ENCODE measurements at places on chromosomes 1 and 21. TPM values are rescaled to one million over a fixed set of nuclear protein-coding genes. Genes with fewer than 3 reads are reported as not detected.

Gene AHCYL1
- 46.2 TPM for total RNA-seq

Gene NECTIN4
- total RNA-seq = 12.2 TPM

DNA sequence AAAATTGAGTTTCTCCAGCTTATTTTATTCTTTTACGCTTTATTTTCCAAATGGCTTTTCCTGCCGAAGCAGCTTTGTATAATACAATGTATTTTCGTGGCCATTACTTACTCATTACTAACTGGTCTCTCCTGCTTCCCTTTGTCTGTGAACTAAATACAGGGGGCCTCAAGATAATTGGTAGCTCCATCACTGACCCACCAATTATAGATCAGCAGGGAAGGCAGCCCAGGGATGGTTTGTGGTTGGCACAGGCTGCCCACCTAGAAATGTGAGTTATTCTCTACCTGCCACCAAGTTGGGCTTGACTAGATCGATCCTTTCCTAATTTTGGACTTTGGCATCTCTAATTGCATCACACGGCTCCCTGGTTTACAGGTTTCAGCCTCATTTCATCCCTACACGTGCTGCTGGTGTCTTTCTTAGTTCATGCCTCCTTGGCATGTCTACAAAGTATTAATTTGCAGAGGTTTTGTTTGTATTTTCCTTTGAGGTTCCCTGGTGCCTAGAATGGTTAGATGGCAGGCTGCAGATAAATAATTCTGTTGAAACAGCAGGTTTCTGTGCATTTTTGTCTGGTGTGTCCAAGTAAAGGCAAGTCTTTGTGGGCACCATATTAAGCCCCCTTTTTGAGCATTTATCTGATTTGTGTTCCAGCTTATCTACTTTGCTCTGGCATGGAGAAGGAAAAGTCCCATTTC, 35.2 kb downstream of the PEX14 start:
- no peak for DNase-seq

Gene BCAS2
- 43.0 TPM for total RNA-seq

- no peak for DNase-seq
These were observed 20.8 kb upstream of the RGS2 start for GRCh38 chr1:192787914-192788585.
